ENCODE measurements at places on chromosomes 7 and 10. TPM values are rescaled to one million over a fixed set of nuclear protein-coding genes. Genes with fewer than 3 reads are reported as not detected.

GALNT17 gene
- not detected for total RNA-seq

MLXIPL gene
- 1.1 TPM for total RNA-seq

MICU1 gene
- total RNA-seq, result 42.3 TPM

SPAM1 gene
- total RNA-seq, result not detected

BMPER gene
- 39.1 TPM for total RNA-seq

NKX1-2 gene
- 2.6 TPM for total RNA-seq

CADPS2 gene
- total RNA-seq, result 5.5 TPM

GPR85 gene
- total RNA-seq, result 5.5 TPM

SPDYE2B gene
- not detected for total RNA-seq

CUX1 gene
- 13.1 TPM for total RNA-seq

MYPN gene
- not detected for total RNA-seq

NME8 gene
- total RNA-seq, result not detected

LRIT1 gene
- total RNA-seq, result not detected

ZNF3 gene
- 51.1 TPM for total RNA-seq

TSPAN15 gene
- 8.0 TPM for total RNA-seq

MEOX2 gene
- 3.7 TPM for total RNA-seq

ICA1 gene
- 36.8 TPM for total RNA-seq

CALCR gene
- total RNA-seq, result 0.29 TPM

ALOX5 gene
- total RNA-seq, result 3.0 TPM

LEP gene
- 0.16 TPM for total RNA-seq

CEP55 gene
- total RNA-seq, result 0.36 TPM

OR2A5 gene
- total RNA-seq, result not detected

TSC22D4 gene
- 9.9 TPM for total RNA-seq

ADAM12 gene
- 35.6 TPM for total RNA-seq

SPDYE16 gene
- 0.62 TPM for total RNA-seq

METTL27 gene
- total RNA-seq, result 0.75 TPM

SVOPL gene
- total RNA-seq, result 0.22 TPM

OGA gene
- total RNA-seq, result 187 TPM

OIT3 gene
- total RNA-seq, result 0.08 TPM

FXYD4 gene
- not detected for total RNA-seq

SLC39A12 gene
- not detected for total RNA-seq

PLXNA4 gene
- 4.9 TPM for total RNA-seq

GFRA1 gene
- 0.64 TPM for total RNA-seq

GJD4 gene
- total RNA-seq, result not detected

PNLIPRP2 gene
- not detected for total RNA-seq

CASTOR2 gene
- 22.4 TPM for total RNA-seq

COMMD3 gene
- 98.6 TPM for total RNA-seq

HTR5A gene
- total RNA-seq, result not detected

XPNPEP1 gene
- 121 TPM for total RNA-seq

CHRM2 gene
- total RNA-seq, result 0.79 TPM

SMO gene
- total RNA-seq, result 29.6 TPM

ST8SIA6 gene
- 0.21 TPM for total RNA-seq

MYL7 gene
- not detected for total RNA-seq

WNT8B gene
- 0.21 TPM for total RNA-seq

AVPI1 gene
- total RNA-seq, result 15.8 TPM

CYP3A4 gene
- total RNA-seq, result not detected

CYP2C19 gene
- total RNA-seq, result 0.52 TPM

MTERF1 gene
- total RNA-seq, result 12.9 TPM

HECW1 gene
- 16.7 TPM for total RNA-seq

OR9A2 gene
- 1.5 TPM for total RNA-seq

CXCL12 gene
- 8.4 TPM for total RNA-seq

SMIM30 gene
- 43.6 TPM for total RNA-seq

ADIRF gene
- total RNA-seq, result not detected

ADAM8 gene
- 1.0 TPM for total RNA-seq

TRIM50 gene
- 0.13 TPM for total RNA-seq

Measured in motor neuron (in vitro differentiated cells).